ENCODE measurements at places on chromosomes 1 and 21.

GRCh38 chr1:209900734-209901133 lies 37.3 kb upstream of the SYT14 start:
- no peak for DNase-seq

DNA sequence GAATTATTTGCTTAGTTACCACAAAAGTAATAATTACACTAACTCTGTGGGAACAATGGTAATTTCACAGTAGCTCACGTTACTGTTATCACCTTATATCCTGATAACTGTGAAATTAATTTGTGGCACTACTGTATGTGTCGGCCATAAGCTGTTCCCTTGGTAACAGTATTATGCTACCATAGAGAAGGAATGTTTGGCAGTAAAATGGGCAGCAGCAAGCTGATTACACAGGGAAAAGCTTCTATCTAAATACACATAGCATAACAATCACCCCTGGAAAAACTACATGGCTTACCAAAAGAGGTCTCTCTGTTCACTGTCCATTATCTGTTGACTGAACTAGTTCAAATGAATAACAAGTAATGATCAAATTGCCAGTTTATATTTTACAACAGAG lies 124.1 kb downstream of the DPYD start:
- DNase-seq, result no peak

DNA sequence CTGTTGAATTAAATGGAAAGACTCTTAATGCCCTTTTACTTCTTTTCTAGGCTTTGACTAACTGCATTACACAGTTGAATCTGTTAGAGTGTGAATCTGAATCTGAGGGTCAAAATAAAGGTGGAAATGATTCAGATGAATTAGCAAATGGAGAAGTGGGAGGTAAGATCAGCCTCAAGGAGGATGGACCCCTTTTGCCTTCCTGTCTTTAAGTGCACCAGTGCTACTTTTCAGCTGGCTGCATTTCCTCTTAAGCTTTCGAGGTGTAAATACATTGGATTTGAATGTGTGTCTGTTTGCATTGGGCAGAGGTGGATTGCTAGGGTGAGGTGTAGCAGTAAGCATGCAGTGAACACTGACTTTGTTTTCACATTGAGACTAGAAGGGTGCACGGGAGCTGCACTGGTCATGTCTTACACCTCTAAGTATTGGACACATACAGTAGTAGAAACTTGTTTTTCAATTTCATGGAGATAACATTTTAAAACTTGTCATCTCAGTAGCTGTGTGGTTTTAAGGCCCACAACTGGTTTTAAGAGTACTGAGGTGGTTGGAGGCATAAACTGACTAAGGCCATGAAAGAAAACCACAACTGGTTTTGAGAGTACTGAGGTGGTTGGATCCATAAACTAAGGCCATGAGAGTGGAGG lies 35.4 kb downstream of the MIA3 start:
- no peak for DNase-seq

DNA sequence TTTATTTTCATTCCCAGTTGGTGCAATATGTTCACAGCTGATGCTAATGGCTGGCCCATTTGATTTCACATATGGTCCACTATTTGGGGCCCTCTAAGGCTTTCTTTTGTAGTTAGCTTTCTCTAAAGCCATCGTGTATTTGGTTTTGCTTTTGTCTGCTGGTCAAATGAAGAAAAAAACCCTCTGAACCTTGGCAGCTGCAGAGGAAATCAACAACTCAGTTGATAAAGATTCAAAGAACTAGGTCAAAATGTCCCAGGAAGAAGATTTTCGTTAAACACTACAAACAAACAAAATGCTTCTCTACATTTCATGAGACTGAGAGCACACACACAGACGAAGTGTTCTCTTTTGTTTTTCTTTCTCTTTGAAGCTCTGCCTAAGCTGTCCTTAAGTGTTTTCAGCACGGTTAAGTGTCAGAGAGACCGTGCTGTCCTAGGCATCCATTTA lies 655.0 kb downstream of the RWDD3 start:
- DNase-seq, result no peak

DNA sequence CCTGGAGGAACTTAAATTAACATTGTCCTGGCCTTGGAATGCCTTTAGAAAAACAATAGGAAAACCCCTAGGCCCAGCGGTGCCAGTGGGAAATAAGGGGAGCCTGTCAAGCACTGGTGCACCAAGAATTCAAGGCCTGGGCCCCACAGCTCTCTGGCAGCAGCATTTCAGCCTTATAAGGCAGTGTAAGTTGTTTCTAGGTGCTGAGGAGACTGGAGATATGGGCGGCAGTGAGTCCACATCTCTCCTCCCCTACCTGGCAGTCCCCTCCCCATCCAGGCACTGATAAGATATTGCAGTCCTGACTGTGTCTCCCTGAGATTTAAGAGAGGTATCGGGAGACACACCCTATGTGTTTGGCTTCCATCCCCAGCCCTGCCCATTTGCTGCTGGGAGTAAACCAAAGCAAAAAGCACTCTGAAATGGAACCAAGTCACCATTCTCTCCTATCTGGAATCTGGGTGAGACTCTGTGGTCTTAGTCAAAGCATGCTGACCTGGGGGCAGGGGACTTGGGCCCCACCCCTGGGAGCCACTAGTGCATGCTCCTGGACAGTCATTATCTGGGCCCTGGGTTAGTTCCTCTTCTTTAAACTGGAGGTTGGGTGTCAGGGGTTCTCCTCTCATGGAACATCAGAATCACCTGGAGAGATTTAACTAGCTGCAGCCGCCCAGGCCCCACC lies 30.5 kb downstream of the DEGS1 start:
- no peak for DNase-seq

- no peak for DNase-seq
Measured at GRCh38 chr1:35835398-35835797, 27.6 kb downstream of the AGO4 start.

DNA sequence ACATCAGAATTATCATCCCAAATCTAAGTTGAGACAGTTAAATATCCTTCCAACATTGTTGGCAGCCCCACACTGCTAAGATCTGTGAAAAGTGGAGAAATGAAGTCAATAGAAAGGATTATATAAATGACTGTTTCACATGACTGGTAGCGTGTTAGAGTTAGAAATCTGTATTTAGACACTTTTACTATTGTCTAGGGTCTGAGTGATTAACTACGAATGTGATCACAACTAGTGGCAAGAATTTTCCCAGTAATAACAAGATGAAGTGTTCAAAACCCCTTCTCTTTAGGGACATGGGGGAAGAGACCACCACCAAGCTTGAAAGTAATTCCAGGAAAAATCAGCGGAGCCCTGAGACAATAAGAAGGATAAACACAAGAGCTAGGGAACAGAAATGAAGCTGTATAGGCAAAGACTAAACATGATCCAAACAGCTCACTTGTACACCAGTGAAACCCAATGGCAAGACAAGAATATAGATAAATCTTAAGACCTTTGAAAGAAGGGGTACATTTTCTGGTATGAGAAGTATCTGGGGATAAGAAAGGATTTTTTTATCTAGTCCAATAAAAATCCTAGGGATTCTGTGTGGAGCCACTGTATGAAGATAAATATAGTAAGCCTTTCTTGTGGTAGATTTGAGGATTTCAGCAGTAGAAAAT lies 646.6 kb upstream of the USP24 start:
- no peak for DNase-seq

GRCh38 chr1:174569240-174569639 lies 121.5 kb downstream of the GPR52 start:
- DNase-seq, result no peak

DNA sequence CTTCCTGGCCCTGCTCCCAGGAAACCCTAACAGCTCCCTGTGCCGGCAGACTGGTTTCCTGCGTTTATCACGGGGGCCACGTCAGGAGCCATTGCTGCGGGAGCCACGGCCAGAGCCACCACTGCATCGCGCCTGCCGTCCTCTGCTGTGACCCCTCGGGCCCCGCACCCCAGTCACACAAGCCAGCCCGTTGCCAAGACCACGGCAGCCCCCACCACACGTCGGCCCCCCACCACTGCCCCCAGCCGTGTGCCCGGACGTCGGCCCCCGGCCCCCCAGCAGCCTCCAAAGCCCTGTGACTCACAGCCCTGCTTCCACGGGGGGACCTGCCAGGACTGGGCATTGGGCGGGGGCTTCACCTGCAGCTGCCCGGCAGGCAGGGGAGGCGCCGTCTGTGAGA lies 26.1 kb downstream of the RNF223 start:
- DNase-seq, result no peak

GRCh38 chr1:226121587-226122400 lies 59.3 kb downstream of the H3-3A start:
- DNase-seq, result peak; percentile 63

DNA sequence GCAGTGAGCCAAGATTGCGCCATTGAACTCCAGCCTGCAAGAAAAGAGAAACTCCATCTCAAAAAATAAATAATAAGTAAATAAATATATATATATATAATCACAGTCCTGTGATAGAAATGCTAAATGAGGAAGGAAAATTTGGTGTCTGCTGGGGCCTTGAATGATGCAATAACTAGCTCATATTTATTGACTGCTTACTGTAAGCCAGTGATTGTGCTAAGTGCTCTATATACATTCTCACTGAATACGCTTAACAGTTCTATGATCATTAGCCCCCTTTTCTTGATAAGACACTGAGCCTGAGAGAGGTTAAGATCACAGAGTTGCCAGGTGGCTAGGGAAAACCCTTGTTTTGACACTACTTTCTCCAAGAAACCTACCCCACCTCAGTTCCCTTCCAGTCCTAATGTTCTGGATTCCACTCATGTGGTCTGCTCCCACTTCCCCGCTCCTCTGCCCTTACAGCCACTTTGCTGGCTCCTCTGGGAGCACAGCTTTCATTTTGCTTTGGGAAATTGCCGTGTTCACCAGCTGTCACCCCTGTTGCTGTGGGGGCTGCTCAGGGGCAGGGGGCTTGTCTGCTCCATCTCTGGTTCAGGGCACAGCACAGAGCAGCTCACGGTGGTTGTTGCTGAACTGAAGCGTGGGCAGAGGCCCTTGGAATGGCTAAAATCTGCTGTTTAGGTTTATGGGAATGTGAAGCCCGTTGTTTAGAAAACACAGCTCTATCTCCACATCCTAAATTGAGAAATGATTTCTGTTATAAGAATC lies 2.5 kb upstream of the BMP8A start:
- no peak for DNase-seq

GRCh38 chr1:219412772-219413171 lies 200.1 kb downstream of the ZC3H11B start:
- DNase-seq, result no peak

GRCh38 chr1:152335399-152335798 lies 10.4 kb upstream of the FLG start:
- no peak for DNase-seq

DNA sequence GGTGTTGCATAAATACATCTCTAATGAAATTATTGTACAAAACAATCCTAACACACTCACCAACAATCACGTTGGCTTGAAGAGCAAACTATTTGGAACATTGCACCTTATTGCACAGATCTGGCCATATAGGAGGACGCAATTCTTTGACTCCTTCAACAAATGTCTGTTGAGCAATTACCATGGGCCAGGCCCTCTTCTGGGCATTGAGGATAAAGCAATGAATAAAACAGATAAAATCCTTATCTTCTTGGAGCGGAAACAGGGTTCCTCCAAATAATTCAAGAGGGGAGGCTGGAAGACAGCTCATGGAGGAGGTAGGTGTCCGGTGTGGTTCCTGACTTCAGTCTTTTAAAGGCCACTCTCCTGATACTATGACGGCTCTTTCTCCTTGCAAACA lies 43.3 kb downstream of the PAX7 start:
- no peak for DNase-seq

GRCh38 chr1:30687886-30688285 lies 35.5 kb downstream of the MATN1 start:
- DNase-seq, result no peak

- no peak for DNase-seq
Measured at GRCh38 chr1:24125456-24125855, 13.5 kb upstream of the MYOM3 start.

DNA sequence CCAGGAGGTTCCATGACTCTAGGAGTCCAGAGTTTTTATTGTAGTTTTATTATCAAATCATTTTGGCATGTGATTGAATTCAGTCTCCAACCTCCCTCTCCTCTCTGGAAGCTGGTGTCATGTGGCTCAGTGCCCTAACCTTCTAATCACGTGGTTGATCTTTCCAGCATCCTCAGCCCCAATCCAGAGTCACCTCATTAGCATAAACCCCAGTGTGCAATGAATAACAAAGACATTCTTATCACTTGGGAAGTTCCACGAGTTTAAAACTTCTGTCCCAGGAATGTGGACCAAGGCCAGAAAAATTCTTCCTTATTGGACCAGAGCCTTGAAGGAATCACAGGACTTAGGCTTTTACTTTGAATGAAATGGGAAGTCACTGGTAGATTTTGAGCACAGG lies 52.2 kb downstream of the KIRREL1 start:
- no peak for DNase-seq

GRCh38 chr1:147542569-147542897 lies 1.2 kb downstream of the BCL9 start:
- DNase-seq, result no peak

- DNase-seq, result no peak
Measured at GRCh38 chr1:55696891-55697290, 481.7 kb upstream of the USP24 start.

All from central memory CD8-positive, alpha-beta T cell (primary cell).